Ovary (tissue), 10 donors: ENCODE measurements at places on chromosomes 2 and 18. TPM values are rescaled to one million over a fixed set of nuclear protein-coding genes. Genes with fewer than 3 reads are reported as not detected.

The SOCS6 gene
- 8.1 TPM for polyA plus RNA-seq

The LRRTM1 gene
- polyA plus RNA-seq = 0.25 TPM

The DHX57 gene
- 16.5 TPM for polyA plus RNA-seq

The ARHGAP28 gene
- 5.9 TPM for polyA plus RNA-seq

The PRR30 gene
- polyA plus RNA-seq = not detected

The ANKRD53 gene
- polyA plus RNA-seq = 2.2 TPM

The POTEJ gene
- polyA plus RNA-seq = not detected

The MROH2A gene
- not detected for polyA plus RNA-seq

The SMAD2 gene
- 48.2 TPM for polyA plus RNA-seq

The LYPD6B gene
- 0.17 TPM for polyA plus RNA-seq

The IMPA2 gene
- 15.4 TPM for polyA plus RNA-seq

The FAM161A gene
- polyA plus RNA-seq = 5.6 TPM

The TSN gene
- polyA plus RNA-seq = 44.7 TPM

The KRTCAP3 gene
- 2.8 TPM for polyA plus RNA-seq

The PLB1 gene
- 2.2 TPM for polyA plus RNA-seq

The STARD6 gene
- not detected for polyA plus RNA-seq

The RAX gene
- polyA plus RNA-seq = not detected

The POTEI gene
- not detected for polyA plus RNA-seq

The AGXT gene
- polyA plus RNA-seq = 0.04 TPM

The R3HDM1 gene
- polyA plus RNA-seq = 34.4 TPM

The LCT gene
- polyA plus RNA-seq = not detected

The EFHD1 gene
- 154 TPM for polyA plus RNA-seq

The USP37 gene
- 6.1 TPM for polyA plus RNA-seq

The C2orf78 gene
- polyA plus RNA-seq = not detected

The LYG2 gene
- not detected for polyA plus RNA-seq

The CETN1 gene
- polyA plus RNA-seq = not detected

The C2orf81 gene
- polyA plus RNA-seq = 5.1 TPM

The ABCG5 gene
- not detected for polyA plus RNA-seq

The DOCK10 gene
- polyA plus RNA-seq = 15.9 TPM

The ITGB6 gene
- not detected for polyA plus RNA-seq

The KCNS3 gene
- 1.8 TPM for polyA plus RNA-seq

The SLC39A10 gene
- polyA plus RNA-seq = 12.0 TPM

The DUSP19 gene
- polyA plus RNA-seq = 3.4 TPM

The CD28 gene
- polyA plus RNA-seq = 0.18 TPM

The IL36B gene
- polyA plus RNA-seq = not detected

The ARL4C gene
- polyA plus RNA-seq = 2.2 TPM

The TMEM17 gene
- polyA plus RNA-seq = 3.0 TPM

The CNDP1 gene
- 0.02 TPM for polyA plus RNA-seq

The BCL11A gene
- 0.81 TPM for polyA plus RNA-seq
